ENCODE measurements at places on chromosomes 6 and 20.

DNA sequence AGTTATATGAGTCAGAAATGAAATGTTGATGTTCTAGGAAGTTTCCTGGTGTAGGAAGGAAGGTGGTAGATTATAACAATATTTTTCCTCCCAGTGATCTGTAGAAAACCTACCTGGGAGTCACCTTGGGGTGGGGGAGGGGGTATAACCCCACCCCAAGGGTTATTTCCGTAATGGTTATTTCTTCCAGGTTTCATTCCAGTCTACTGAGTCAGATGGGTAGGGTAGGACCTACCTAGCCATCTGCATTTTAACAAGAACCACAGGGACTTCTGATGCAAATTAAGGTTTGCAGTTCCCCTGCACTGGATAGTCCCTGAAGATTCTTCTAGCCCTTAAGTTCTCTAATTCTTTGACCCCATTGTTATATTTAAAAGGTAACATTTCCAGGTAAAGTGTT, 88.9 kb downstream of the ARMC2 start:
- no peak for DNase-seq

DNA sequence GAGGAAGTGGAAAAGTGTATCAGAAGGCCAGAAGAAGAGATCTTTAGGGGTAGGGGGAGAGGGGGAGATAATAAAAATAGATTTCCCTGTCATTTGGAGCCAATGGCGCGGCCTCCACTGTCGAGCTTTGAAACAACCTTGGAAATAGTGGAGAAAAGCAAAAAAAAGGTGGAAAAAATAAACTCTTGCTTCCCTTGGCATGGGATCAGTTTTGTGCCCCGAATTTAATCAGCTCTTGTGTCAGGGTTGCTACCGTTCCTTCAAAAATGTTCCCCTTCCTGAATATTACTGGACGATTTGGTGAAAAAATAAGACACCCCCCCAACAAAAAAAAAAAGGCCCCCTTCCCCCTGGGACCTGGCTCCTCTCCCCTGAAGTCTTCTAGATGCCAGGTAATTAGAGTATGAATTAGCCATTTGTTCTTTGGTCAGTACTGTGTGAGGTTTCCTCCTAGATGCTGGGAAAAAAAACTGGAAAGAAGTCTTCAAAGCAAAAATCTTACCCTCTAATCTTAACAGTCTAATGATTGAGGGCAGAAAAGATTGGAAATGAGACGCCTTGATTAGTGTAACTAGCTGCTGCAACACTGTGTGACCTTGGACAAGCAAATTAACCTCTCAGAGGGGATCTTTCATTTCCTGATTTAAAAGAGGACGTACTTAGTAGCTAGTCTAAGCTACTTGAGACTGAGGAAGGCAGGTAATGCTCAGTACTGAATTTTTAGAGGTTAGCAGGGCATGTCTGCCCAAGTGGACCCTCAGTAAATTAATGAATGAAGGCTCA, 872 bp upstream of the RBM39 start:
- no peak for DNase-seq

DNA sequence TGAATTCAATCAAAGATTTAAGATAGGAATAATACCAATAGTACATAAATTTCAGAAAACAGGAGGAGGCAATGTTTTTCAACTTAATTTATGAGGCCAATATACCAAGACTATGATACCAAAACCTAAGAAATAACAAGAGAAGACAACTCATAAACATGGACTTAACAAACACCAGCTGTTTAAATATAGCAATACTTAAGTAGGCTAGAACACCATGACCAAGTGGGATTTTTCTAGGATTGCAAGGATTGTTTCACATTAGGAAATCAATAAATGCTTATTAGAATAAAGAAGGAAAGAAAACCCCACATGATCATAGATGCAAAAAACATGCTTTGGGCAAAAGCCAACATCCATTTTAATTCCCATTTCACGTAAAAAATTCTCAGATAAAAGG, 355.1 kb downstream of the EPM2A start:
- DNase-seq = no peak

- DNase-seq = no peak
Observed at GRCh38 chr6:44435500-44435899, 48.0 kb downstream of the CDC5L start.

GRCh38 chr20:58111310-58112016, 117.0 kb downstream of the ANKRD60 start:
- no peak for DNase-seq

DNA sequence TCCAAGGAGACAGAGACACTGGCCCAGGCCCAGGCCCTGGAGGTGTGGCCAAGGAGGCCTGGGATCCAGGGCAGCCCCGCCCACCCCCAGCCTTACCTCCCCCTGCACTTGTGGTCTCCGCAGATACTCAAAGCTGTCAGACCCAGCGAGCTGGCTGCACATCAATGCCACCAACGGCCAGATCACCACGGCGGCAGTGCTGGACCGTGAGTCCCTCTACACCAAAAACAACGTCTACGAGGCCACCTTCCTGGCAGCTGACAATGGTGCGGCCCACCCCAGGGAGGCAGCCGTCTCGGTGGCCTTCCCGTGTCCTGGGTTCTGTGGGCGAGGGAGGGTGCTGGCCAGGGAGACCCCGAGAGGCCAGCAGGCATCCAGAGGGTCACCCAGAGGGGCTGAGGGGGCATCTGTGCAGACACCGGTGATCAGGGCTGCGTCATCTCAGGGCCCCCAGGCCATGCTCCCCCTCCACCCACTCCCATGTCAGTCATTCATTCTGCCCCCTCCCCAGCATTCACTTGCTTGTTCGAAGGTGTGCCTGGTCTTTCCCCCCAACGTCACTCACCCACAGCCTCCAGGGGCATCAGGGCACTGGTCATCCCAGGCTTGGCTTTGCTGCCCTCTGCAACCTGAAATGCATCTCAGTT, 141.3 kb downstream of the TAF4 start:
- no peak for DNase-seq

- DNase-seq = no peak
Observed at GRCh38 chr20:61950641-61951071, 115.0 kb downstream of the TAF4 start.

DNA sequence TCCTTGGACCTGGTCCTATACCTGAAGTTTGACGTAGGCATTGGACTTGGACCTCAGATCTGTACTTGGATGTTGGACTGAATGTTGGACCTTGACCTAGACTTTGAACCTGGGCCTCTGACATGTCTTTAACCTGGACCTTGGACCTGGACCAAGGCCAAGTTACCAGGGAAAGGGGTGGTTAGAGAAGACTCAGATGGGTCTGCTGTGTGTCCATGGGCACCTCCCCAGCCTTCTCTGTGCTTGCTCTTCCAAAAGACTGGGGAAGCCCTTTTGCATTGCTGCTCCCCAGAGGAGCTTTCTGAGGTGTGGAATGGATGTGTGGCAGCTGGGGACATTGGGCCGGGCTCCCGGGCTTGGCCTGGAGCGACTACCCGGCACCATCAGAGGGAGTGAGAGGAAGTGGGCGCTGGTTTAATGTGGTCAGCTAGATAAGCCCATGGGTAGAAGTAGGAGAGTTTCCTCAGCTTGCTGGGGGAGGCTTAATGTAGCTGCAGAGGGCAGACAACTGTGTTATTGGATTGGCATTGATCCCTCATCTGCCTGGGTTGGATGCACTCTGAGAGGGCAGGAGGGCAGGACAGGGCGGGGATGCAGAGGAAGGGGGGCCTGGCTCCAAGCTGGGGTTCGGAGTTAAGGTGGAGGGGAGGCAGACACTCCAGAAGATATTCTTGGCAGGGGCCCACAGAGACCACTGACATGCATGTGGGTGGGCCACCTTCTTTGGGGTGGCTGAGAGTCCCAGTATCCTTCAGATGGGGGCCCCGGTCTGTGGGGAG, 4.2 kb downstream of the SCRT2 start:
- DNase-seq = no peak

- DNase-seq = no peak
Observed at GRCh38 chr6:12311106-12311505, 20.9 kb downstream of the EDN1 start.

DNA sequence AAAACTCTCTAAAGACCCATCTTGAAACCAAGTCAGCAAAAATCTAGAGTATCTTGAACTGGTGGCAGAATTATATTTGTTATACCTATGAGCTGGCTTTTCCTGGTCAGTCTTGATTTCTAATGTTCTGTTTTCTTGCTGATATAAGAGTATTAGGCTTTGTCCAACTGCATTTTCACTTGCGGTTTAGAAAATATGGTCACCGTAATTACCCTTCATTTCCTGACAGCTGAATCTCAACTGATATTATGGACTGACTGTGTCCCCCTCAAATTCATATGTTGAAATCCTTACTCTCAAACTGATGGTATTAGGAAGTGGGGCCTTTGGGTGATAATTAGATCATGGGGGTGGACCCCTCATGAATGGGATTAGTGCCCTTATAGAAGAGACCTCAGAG, 72.1 kb downstream of the TXLNB start:
- no peak for DNase-seq

DNA sequence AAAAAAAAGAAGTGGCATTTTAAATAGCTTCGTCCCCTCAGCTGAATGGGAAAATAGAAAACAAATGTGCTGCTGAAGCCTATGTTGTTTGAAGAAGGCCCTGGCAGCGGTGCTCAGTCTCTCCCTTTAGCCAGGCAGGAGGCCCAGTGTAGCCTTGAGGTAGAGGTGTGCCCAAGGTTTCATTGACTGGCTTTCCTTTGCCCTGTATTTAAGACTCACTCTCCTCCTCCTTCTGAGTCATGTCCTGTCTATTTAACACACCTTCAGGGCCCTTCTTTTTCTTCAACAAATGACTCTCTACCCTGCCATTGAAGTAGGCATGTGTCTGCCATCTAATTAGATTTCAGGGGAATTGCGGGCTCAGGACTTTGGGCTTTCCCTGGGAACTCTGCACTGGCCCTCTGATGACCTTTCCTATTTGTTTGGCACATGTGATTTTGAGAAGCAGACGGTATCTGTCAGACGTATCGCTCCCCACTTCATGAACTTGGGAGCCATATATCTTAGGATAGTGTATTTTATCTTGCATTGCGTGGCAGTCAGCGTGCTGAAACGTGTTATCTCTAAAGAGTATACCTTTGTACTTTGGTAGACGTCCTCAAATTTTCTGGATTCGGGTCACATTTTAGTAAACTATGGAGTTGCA, 4.3 kb downstream of the TJAP1 start:
- no peak for DNase-seq

DNA sequence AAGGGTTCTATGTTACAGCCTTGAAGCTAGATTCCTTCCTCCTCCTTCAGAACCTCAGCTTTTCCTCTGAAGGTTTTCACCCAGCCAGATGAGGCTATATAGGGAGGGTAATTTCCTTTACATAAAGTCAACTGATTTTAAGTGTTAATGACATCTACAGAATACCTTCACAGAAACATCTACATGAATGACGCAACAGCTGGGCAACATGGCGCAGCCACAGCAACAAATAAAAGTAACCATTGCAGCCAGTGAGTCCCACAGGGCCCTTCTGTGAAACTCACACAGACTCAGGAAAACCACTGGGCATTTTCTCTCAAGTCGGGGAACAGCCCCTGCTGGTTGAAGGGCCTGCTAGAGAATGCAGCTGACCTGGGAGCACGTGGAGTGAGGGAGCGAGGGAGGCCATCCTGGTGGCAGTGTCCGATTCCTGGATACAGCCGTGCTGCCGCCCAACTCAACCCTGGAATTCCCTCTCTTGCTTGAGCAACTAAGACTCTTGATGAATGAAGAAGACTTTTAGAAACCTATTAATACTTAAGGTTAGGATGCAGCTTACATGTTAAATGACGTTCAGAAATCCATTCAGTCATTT, 176.4 kb downstream of the PACRG start:
- no peak for DNase-seq

DNA sequence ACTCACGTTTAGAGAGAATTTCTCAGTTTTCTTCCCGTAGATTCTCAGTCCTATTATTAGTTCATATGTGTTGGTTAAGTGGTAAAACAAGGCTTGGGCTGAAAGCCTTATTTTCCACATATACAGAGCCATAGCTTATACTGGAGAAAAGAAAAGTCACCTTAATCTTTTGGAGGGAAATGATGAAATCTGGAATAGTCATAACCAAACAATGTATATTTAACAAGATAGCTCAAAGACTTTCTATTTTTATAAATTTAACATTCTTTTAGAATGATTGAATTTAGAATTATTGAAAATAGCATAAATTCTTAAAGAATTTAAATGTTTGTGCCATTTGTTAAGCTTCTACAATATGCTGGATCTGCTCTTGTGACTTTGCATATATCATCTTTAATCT, 85.8 kb downstream of the CDKAL1 start:
- DNase-seq = no peak

DNA sequence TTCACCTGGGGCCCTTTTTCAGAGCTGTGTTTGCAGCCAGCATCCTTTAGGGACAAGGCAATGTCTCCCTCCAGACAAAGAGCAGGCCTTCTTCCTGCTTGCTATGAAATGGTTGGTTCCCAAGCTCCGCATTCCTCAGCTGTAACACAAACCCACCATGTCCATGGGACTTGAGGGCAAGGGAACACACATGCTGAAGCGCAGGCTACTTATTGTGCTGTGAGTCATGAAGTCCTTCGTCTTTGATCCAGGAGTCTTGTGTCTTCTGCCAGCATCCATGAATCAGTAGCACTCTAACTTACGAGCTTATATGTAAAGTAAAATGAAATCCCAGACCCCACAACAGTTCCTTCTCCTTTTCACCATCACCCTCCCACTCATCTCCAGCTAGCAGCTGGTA, 59.0 kb downstream of the ANKRD60 start:
- no peak for DNase-seq

- no peak for DNase-seq
Observed at GRCh38 chr6:82597201-82597600, 233.6 kb downstream of the TPBG start.

- DNase-seq = no peak
Observed at GRCh38 chr6:112717856-112718255, 370.7 kb downstream of the RFPL4B start.

GRCh38 chr6:82270881-82271635, 23.5 kb upstream of the IBTK start:
- DNase-seq = no peak

- no peak for DNase-seq
Observed at GRCh38 chr6:105692613-105693215, 289.8 kb upstream of the PREP start.

DNA sequence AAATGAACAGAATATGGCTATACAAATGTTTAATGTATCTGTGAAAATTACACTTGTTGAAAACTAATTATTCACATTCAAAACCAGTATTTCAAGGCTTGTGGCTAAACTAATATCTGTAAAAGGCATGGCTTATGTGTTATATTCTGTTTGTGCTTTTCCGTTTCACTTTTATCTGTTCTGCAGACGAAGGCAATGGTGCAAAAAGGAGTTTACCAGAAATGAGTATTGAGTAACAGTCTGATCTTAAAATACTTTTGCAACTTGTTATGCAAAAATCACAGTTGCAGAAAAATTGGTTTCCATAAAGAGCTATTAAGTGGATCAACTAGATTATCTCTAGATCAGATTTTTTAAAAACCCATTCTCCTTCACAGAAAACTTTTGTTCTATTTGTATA, 9.4 kb upstream of the STX11 start:
- no peak for DNase-seq

- no peak for DNase-seq
Observed at GRCh38 chr6:148364056-148364824, 21.6 kb downstream of the SASH1 start.

DNA sequence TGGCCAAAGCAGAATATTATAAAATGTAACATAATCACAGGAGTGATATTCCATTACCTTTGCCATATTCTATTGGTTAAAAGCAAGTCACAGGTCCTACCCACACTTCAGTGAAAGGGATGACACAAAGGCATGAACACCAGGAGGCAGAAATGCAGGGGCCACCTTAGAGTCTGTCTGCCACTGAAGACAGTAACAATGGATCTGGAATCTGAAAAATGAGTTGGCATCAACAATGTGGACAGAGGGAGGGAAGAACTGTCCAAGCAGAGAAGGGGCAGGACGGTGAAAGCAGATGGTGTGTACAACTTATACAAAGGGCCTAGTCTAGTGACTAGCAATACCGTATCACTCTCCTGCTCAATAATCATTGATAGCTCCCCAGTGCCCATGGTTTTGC, 6.6 kb upstream of the LPIN3 start:
- DNase-seq = no peak
